ENCODE measurements at places on chromosomes 2 and 18.

DNA sequence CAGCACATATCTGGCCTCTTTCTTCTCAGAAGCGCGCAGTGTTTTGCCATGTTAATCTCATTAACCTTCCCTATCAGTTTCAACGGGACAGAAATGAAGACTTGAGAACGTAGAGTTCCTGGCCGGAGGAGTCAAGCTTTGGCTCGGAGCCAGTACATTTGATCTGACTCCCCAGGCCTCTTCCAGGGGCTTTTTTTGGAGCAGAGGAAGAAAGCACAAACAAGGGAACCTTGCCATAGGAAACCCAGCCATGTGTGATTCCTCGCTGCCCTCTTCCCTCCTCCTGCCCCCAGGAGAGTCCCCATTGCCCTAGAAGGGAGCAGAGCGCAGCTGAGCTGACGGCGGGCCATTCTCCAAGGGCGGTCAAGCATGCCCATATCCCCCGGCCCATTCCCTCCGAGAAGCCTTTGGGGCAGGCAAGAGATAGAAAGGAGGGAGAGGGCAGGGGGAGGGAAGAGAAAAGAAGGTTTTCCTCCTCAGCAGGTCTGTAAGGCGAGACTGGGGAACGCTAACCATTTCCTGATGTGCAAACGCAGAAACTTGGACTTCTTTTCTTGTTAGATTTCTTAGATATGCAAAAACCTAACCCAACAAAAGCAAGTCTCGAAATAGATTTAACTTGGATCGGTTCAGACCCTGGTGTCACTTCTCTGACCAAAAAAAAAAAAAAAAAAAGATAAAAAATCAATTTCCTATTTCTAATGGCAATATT is 63.7 kb upstream of the POU3F3 start:
- no peak for DNase-seq

DNA sequence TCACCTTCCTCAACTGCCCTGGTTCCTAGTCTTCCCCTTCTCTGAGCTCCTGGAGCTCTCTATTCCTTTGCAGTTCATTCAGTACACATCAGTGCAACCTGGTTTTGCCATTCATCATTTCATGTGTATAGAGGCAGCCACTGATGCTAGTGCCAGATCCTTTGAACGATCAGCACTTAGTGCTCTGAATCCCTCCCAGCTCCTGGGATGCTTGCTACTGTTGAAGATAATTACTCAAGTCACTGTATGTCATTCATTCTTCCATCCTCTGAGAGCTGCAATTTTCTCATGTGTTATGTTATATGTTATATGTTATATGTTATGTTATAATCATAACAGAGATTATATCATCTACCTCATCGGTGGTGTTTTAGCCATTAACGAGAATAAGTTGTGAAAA is 98.5 kb upstream of the UXS1 start:
- DNase-seq: no peak

DNA sequence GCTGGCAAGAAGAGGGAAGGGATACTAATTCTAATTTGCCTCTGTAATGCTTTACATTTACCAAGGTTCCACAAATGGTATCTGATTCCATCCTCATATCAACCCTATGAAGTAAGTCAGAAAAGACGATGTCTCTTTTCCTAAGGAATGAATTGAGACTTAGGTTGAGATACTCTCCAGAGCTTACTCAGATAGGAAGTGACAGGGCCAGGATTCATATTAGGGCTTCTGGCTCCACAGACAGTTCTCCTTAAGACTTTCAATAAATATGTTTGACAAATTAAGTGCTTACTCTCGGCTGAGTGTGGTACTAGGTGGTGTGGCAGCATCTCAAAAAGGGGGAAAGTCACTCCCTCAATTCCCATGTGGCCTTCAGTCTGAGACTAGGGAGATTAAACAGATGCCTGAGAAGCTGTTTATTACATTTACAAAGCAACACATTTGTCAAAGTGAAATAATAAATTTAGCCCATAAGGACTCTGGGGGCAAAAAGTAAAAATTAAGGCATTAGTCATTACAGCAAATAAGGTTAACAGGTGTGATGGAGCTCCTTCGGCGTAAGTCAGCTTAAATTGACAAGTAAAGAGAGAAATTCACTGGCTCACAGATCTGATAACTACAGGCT is 14.2 kb downstream of the CDK15 start:
- DNase-seq: no peak

- DNase-seq: no peak
Measured at GRCh38 chr2:98378196-98378595, 31.9 kb downstream of the CNGA3 start.

GRCh38 chr2:190714958-190715357 is 66.1 kb downstream of the NAB1 start:
- peak; percentile 10 for DNase-seq

DNA sequence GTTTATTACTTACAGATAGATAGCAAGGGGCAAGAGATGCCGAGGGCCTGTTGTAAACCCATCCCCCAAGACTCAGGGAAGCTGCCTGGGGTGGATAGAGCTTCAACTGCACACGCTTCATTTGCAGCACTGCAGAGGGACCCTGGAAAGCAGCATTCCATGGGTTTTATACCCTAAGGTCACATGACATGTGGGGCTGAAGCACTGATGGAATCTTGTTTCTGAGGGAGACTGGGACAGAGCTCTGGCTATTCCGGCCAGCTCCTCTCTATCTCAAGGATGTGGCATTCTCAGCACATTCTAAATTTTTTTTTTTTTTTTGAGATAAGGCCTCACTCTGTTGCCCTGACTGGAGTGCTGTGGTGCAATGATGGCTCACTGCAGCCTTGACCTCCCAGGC is 300.1 kb downstream of the MYCN start:
- DNase-seq: no peak

DNA sequence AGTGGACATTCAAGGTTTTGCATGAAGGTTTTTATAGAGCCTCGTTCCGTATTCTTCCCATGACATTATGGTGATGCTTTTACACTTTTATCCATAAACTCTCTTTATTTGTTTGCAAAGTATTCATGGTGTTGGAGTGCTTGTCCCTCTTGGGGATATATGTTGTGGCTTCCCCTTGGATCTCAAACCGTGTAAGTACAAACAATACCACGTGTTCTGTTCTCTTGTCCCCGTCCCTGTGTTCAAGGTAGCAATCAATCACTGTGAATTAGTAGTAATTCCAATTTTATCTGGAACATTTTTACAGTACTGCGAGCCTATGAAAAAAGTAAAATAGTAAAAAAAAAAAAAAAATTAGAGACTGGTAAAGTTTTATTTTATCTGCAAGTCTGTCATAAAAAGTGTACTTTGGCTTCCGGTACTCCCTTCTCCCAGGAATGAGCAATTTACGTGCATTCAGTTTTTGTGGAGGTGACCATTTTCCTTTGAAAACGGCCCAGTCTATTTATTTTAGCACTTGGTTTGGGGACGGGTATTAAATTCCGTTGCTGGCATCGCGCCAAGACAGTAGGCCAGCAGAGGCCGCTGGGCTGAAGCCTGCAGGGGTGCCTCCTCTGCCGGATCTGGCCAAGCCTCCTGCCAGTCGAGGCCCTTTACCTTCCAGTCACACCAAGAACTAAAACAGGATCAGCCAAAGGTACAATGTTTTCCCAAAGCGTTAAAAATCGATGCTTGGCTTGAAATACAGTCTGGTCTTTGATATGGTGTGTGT is 175.7 kb downstream of the SOCS6 start:
- peak; percentile 76 for DNase-seq

DNA sequence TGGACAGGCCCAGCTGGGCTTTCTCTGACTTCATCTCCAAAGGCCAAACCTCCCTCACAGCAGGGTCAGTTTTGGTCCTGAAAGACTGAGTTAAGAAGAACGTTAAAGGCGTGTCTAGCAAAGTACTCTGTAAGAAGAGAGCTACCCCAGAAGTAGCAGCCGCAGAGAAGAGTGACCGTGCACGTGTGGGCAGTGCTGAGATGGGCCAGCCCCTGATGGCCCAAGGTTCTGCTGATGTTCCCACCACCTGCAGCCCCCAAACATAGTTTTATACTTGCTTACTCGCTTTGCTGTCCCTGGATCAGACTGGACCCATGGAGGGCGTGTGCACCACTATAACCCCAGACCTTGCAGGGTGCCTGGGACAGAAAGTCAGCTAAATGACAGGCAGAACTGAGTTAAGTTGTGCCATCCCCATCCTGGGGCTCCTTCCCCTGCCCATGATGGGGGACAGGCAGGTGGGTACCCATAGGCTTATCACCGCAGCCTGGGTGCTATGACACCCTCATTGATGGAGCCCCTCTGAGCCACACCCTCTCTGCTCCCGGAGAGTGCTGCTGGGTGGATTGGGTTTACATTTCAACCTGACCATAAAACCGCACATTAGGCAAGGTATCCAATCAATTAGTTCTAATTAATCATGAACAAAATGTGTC is 367.3 kb upstream of the HS6ST1 start:
- no peak for DNase-seq

- DNase-seq: no peak
Measured at GRCh38 chr2:132977812-132978529, 308.0 kb upstream of the LYPD1 start.

GRCh38 chr2:181596556-181596955 is 60.3 kb downstream of the CERKL start:
- no peak for DNase-seq

DNA sequence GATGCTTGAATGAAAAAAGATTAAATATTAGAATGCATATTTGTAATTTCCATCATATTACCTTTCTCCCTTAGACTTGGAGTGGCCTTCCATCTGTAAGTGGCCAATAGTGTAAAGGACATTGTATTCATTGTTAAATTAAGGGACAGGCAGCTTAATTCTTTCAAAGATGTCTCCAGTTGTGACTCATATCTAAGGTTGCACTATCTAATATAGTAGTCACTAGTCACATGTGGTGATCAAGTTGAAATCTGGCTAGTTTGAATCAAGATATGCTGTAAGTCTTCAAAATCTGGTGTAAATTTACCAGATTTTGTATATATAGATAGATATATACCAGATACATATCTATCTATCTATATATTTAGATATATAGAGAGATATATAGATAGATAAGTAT is 52.4 kb upstream of the AGPS start:
- no peak for DNase-seq

GRCh38 chr2:199798831-199799580 is 52.0 kb downstream of the FTCDNL1 start:
- DNase-seq: peak; percentile 72

- no peak for DNase-seq
Measured at GRCh38 chr2:129667577-129667976, 311.9 kb upstream of the RAB6C start.

DNA sequence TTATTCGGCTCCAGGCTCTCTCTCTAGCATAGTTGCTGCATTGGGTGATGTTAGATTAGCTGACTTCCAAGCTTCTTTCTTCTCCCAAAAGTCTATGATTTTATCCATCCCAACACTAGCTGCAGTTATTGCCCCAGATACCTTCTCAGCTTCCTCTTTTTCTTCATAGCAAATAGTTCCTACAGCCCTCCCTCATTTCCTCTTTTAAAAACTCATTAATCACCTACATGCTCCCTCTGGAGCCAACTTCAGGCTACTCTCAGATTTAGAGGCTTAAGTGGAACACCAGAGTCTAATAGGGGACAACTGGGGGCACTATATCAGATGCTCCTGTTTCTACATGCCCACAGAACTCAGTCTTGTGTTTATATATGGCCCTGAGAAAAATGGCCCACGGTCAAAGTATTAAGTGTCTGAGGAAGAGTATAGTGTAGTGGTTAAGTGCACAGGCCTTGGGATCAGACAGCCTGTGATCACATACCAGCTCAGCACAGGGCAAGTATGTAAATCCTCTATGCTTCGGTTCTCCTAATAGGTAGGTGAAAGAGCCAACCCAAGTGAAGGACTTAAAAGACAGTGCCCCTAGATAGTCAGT is 241.9 kb upstream of the SLC14A2 start:
- DNase-seq: no peak

DNA sequence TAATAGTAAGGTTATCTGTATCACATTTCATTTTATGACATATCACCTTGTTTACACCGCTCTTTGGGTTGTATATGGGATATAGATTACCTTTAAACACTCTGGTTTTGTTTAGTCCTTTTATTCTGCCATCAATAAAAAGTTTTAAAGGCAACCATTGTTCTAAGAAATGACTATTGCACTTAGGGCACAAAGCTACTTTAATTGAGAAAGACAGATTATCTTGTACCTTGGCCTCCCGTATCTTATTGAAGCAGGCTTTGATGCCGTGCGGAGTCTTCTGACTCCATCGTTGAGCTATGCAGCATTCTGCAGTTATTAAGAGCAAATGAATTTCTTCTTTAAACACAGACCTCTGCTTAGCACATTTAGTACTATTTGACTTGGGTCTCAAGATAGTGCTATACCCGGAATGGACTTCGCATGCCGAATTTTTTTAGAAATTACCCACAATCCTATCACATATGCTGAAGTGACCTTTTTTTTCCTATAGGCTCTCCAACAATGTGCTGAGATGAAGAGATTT is 16.7 kb downstream of the PKDCC start:
- DNase-seq: no peak

GRCh38 chr2:206127656-206128055 is 31.6 kb downstream of the NDUFS1 start:
- no peak for DNase-seq

GRCh38 chr2:18401471-18401870 is 159.0 kb downstream of the RDH14 start:
- no peak for DNase-seq

DNA sequence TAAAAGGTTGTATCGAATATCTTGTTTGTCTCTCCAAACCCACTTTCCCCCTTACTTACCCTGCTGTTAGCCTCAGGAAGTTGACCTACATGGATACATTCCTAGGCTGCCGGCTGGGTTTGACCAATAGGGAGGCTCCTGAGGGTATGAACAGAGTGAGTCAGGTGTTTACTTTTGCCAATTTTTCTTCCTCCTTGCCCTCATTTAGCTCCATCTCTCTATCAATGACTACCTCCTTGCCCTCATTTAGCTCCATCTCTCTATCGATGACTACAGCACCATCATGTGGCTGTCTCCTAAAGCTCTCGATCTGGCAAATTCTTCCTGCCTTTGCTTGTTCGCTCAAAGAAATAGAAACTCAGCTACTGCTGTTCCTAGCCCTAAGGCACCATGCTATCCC is 571.9 kb upstream of the CRIM1 start:
- peak; percentile 52 for DNase-seq

DNA sequence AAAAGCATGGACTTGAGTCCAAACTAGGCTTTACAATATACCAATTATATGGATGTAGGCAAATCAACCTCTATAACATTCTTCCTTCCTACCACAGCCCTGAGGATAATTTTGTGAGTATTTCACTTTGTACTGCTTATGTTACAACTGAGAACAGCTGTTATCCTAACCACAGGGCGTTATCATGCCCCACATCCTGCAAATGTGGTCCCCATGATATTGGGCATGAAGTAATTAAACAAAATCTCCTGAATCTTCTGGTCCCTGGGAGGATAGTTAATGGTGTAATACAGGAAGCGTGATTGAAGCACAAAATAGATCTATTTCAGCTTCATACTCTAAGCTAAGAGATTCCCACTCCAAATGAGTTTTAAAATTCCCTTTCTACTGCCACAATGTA is 223.6 kb downstream of the CDH20 start:
- no peak for DNase-seq

DNA sequence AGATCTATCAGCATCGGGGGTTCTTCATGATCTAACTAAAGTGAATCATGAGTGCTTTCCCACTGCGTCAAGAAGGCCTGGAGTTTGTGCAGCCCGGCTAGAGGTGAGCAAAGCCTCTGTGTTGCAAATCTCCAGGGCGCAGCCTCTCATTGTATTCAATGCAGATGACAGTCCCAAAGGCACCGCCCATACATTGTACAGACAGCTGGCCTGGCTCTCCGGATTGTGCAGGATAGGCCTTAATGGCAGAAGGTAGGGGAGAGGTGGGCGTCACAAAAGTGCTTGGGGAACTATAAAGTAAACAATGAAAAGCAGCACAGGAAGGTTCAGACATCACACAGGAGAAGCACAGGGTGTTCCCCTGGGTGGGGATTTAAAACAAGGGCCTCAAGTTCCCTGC is 907 bp upstream of the GYPC start:
- no peak for DNase-seq

GRCh38 chr2:83196225-83196624 is 1262.9 kb downstream of the SUCLG1 start:
- no peak for DNase-seq
